ENCODE measurements at places on chromosomes 1 and 21.
A peak's percentile ranks its signal among the peaks of the same experiment; 100 is the strongest.

DNA sequence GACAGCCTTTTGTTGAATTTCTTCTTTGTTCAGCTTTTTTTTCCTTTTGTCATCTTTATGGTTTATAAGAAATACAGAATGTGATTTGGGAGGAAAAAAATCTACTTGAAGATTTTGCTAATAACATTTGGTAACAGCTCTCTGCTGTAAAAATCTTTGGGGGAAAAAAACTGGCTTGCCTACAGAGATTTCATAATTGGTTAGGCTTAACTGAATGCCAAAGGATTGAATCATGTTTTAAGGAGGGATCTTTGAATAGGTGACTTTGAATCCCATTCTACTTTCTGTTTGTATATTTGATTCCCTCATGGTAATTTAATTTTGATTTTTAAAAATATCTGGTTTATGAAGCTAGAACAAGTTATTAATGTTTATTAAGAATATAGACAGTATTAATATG, 3.2 kb downstream of the BTF3L4 start:
- H3K27ac ChIP-seq = no peak overlapping the region
- no peaks in the 10 kb centered on the region for H3K36me3 ChIP-seq
- DNase-seq = no peak
- H3K4me3 ChIP-seq = no peak overlapping the region
- peaks cover 14% of the 10 kb centered on the region for H3K4me1 ChIP-seq

- no peaks in the 10 kb centered on the region for H3K27me3 ChIP-seq
- no peak overlapping the region for H3K4me3 ChIP-seq
- H3K27ac ChIP-seq = no peak overlapping the region
- no peaks in the 10 kb centered on the region for H3K4me1 ChIP-seq
Measured at GRCh38 chr1:28534671-28535070, 18.2 kb upstream of the TRNAU1AP start.

DNA sequence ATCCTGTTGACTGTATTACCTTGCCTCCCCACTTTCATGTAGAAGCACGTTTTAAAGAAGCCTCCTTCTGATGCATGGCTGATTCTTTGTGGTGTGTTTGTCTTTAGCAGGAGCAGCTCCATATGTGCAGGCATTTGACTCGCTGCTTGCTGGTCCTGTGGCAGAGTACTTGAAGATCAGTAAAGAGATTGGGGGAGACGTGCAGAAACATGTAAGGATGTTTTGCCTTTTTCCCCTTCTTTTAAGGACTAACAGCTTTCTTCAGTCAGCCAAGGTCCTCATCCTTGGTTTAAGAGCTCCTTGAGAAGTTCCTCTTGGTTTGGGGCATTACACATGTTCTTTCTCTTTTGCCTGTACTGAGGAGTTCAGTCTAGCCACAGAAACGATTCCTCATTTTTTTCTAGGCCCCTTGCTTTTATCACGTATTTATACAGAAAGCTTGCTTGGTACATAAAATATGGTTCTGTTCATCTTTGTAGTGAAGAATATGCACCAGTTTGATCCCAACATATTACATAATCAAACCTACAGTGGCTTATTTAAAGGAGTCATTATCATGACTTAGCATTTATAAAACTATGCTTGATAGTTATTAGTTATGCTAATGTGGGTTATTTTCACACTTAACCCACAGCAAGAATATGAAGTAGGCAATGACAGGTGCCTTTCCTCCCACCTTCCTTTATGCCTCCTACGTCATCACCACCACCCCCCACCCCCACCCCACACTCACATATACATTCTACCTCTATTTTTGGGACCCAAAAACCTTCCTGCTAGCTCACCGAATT, 19.6 kb downstream of the CAP1 start:
- H3K4me3 ChIP-seq = no peak overlapping the region
- H3K27ac ChIP-seq = peak overlapping the region; percentile 54
- DNase-seq = no peak
- no peaks in the 10 kb centered on the region for H3K27me3 ChIP-seq
- H3K36me3 ChIP-seq = peaks cover 73% of the 10 kb centered on the region
- peaks cover 75% of the 10 kb centered on the region for H3K4me1 ChIP-seq

- no peak for DNase-seq
- H3K27me3 ChIP-seq = no peaks in the 10 kb centered on the region
- H3K4me1 ChIP-seq = no peaks in the 10 kb centered on the region
- H3K27ac ChIP-seq = no peak overlapping the region
Measured at GRCh38 chr1:161840363-161840762, 74.2 kb downstream of the ATF6 start.

GRCh38 chr21:31075848-31076247, 37.6 kb upstream of the KRTAP19-8 start:
- no peaks in the 10 kb centered on the region for H3K36me3 ChIP-seq
- H3K27me3 ChIP-seq = no peaks in the 10 kb centered on the region
- no peak overlapping the region for H3K27ac ChIP-seq
- no peak overlapping the region for H3K4me3 ChIP-seq
- H3K4me1 ChIP-seq = no peaks in the 10 kb centered on the region
- no peak for DNase-seq

GRCh38 chr1:111924786-111925185, 64.7 kb downstream of the KCND3 start:
- H3K36me3 ChIP-seq = no peaks in the 10 kb centered on the region
- H3K27ac ChIP-seq = no peak overlapping the region
- H3K27me3 ChIP-seq = no peaks in the 10 kb centered on the region
- H3K4me3 ChIP-seq = no peak overlapping the region
